Endodermal cell (in vitro differentiated cells): ENCODE measurements at places on chromosomes 7 and 10. TPM values are rescaled to one million over a fixed set of nuclear protein-coding genes. Genes with fewer than 3 reads are reported as not detected.

POT1 gene
- total RNA-seq: 27.4 and 31.2 TPM in 2 replicates

OR2A12 gene
- total RNA-seq: not detected in 2 replicates

NPSR1 gene
- not detected in 3 replicates for total RNA-seq

AKR1C4 gene
- total RNA-seq: not detected in 3 replicates

RET gene
- 0.87 to 2.0 TPM (median 1.2 TPM) in 3 replicates for total RNA-seq

PNLIPRP1 gene
- total RNA-seq: not detected in 3 replicates

PDE6C gene
- not detected in 2 replicates for total RNA-seq

BICC1 gene
- total RNA-seq: 0.23 to 0.34 TPM (median 0.27 TPM) in 3 replicates

- H3K4me3 ChIP-seq: no peak overlapping the region
- no peaks in the 10 kb centered on the region for H3K27me3 ChIP-seq
- no peaks in the 10 kb centered on the region for H3K36me3 ChIP-seq
- no peaks in the 10 kb centered on the region for H3K4me1 ChIP-seq
- DNase-seq: no peak
Observed at GRCh38 chr7:13235436-13235835, 548.0 kb downstream of the ARL4A start.

- H3K27me3 ChIP-seq: no peaks in the 10 kb centered on the region
- no peak overlapping the region for H3K4me3 ChIP-seq
- H3K36me3 ChIP-seq: no peaks in the 10 kb centered on the region
- DNase-seq: no peak
- no peaks in the 10 kb centered on the region for H3K4me1 ChIP-seq
Observed at GRCh38 chr10:88366772-88367171, 216.3 kb downstream of the RNLS start.

GRCh38 chr10:132263866-132264265, 43.9 kb downstream of the STK32C start:
- DNase-seq: no peak
- no peaks in the 10 kb centered on the region for H3K36me3 ChIP-seq
- H3K4me3 ChIP-seq: no peak overlapping the region
- H3K27me3 ChIP-seq: no peaks in the 10 kb centered on the region
- no peaks in the 10 kb centered on the region for H3K4me1 ChIP-seq

GRCh38 chr10:74329873-74330272, 178.9 kb downstream of the ADK start:
- no peak for DNase-seq
- H3K27me3 ChIP-seq: no peaks in the 10 kb centered on the region
- no peak overlapping the region for H3K4me3 ChIP-seq
- H3K36me3 ChIP-seq: peaks cover 14% of the 10 kb centered on the region
- no peak overlapping the region for H3K27ac ChIP-seq

GRCh38 chr10:44913350-44914081, 2.4 kb downstream of the TMEM72 start:
- no peaks in the 10 kb centered on the region for H3K36me3 ChIP-seq
- no peak overlapping the region for H3K27ac ChIP-seq
- H3K27me3 ChIP-seq: no peaks in the 10 kb centered on the region

DNA sequence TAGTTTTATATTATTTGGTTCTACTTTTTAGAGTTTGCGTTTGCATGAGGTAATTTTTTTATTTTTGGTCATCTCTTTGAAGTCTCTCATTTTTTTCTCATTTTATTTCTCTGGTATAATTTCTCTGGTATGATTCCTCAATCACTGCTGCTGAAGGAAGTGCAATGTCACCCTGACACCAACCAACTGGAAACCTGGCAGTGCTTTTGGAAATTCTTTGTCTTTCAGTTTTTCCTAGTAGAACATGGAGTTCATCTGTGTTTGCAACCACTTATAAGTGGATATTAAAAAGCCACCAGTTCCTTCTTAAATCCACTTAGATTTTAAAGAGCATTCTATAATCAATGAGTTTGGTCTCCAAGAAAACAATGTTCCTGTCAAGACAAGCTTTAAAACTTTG, 291.8 kb downstream of the PRKG1 start:
- H3K4me1 ChIP-seq: no peaks in the 10 kb centered on the region
- H3K4me3 ChIP-seq: no peak overlapping the region

GRCh38 chr10:17454161-17455014, at the start of gene ST8SIA6:
Gene ST8SIA6 (minus strand): TSS chr10:17454595. CDS start chr10:17454255, 340 bp downstream.
- H3K36me3 ChIP-seq: no peaks in the 10 kb centered on the region
- H3K27me3 ChIP-seq: peaks cover 28% of the 10 kb centered on the region
- peak; percentile 83 for DNase-seq
- peaks cover 4% of the 10 kb centered on the region for H3K4me1 ChIP-seq
- no peak within 1 kb of the TSS for H3K27ac ChIP-seq

DNA sequence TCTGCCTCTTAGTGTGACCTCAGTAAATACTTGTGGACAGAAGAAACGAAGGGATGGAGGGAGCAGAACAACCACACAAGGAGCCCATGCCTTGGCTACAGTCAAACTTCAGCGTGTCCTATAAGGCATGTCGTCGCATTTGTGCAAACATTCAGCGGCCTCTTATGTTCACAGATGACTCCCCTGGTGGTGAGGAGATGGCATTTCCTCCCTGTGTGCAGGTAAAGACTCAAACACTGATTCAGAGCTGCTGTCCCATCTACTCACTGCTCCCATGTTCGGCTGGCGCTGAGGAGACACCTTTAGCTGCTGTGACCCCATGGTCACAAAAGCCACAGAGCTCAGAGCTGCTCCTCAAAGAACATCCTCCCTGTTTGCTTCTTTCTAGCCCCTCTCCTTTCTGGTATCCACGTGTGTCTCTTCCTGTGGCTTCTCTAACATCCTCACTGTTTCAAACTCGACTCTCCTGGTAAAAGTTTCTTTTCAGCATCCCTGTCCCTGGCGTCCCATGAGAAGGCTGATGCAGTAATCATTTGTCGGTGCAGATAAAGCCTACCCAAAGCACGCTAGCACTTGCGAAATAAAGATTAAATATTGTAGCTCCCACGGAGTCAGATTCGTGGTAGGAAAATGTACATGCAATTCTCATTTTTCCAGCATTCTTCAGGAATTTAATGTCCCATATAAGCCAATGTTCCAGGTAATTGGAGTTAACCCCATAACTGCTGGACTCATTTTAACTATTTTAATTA, 124.9 kb upstream of the NEBL start:
- H3K36me3 ChIP-seq: peaks cover 11% of the 10 kb centered on the region
- H3K4me1 ChIP-seq: no peaks in the 10 kb centered on the region
- H3K27ac ChIP-seq: no peak overlapping the region
- peak; percentile 60 for DNase-seq

GRCh38 chr10:100534726-100535125, 1.0 kb upstream of the HIF1AN start:
- H3K36me3 ChIP-seq: peaks cover 20% of the 10 kb centered on the region
- no peak overlapping the region for H3K27ac ChIP-seq
- H3K27me3 ChIP-seq: no peaks in the 10 kb centered on the region

- H3K4me1 ChIP-seq: no peaks in the 10 kb centered on the region
- no peak for DNase-seq
- no peaks in the 10 kb centered on the region for H3K27me3 ChIP-seq
- H3K4me3 ChIP-seq: no peak overlapping the region
Observed at GRCh38 chr10:109831846-109832245, 91.5 kb downstream of the XPNPEP1 start.

GRCh38 chr10:125144693-125145623, 15.4 kb downstream of the CTBP2 start:
- no peaks in the 10 kb centered on the region for H3K36me3 ChIP-seq
- DNase-seq: peak; percentile 86
- no peaks in the 10 kb centered on the region for H3K27me3 ChIP-seq
- H3K27ac ChIP-seq: no peak overlapping the region

GRCh38 chr10:91335147-91335546, 75.0 kb upstream of the HECTD2 start:
- no peaks in the 10 kb centered on the region for H3K27me3 ChIP-seq
- H3K4me1 ChIP-seq: no peaks in the 10 kb centered on the region
- H3K27ac ChIP-seq: no peak overlapping the region
- DNase-seq: peak; percentile 57
- H3K36me3 ChIP-seq: no peaks in the 10 kb centered on the region

DNA sequence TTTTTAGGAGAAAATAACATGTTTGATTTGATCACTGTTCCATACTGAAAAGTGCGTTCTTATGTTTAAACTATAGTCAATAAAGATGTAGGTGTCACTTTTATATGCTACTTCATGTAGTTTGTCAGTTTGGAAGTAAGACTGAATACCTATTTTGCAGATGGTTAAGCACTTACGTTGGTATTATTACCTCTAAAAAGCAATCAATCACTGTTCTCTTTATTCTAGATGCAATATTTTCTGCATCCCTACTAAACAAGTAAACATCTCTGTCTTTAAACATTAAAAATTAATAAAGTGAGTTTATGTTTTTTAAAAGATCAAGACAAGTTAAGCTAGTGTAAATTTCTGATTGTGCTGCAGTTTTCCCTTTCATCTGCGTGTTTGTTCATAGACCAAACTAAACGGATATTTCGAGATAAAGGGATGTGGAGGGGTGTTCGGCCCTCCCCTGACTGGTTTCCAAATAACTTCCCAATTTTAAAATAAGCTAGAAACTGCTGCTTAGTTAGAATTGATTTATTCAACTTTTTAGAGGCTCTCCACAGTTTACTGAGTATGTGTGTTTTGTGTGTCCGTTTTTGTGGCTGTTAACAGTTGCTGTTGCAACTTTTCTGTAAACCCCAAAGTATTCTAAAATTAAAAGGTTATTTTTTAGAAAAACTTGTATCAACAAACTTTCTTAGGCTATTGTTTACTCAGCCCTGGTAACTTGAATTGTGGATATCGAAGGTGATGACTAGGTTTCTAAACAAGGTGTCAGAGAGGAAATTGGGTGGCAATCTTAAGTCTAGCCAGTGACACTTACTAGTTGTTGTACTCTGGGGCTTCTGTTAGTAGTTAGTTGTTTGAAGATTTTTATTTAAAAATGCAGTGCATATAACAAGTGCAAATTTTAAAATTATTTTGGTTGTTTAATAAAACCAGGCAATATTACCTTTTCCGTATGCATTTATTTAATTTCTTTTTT, 974 bp downstream of the KIF11 start:
- no peaks in the 10 kb centered on the region for H3K27me3 ChIP-seq
- H3K27ac ChIP-seq: no peak overlapping the region
- peak overlapping the region; percentile 90 for H3K4me3 ChIP-seq
- no peak for DNase-seq
- H3K4me1 ChIP-seq: no peaks in the 10 kb centered on the region

DNA sequence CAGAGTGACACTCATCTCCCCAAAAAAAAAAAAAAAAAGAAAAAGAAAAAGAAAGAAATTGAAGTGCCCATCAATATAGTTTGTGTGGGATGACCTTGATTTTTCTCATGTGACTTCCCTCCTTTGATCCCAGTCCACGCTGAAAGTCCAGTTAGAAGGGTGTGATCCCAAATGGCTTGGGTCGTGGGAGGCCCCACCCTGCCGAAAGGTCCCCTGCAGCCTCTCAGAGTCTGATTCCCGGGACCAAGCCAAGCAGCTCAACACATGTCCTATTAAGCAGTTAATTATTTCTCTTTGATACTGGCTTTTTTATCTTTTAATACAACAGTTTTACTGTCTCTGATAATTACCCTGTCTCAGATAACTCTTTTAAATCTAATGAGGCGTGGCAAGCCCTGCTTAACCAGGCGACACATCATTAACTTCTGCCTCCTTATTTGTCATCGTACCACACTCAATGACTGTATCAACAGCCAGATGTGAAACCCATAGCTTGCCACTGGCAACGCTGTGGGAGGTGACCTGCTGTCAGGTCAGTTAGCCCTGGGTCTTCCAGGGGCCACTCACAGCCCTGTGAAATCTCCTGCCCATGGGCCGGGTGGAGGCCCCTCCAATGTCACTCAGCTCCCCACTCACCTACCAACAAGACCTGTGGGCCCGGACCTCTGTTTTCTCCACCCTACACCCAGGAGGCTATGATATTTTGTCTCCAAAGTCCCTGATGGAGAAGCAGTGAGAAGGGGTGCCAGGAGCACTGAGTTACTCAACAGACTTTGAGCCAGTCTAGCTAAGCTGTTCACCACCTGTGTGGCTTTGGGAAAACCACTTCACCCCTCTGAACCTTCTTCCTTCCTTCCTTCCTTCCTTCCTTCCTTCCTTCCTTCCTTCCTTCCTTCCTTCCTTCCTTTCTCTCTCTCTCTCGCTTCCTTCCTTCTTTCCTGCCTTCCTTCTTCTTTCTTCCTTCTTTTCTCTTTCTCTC, 110.0 kb upstream of the SFMBT2 start:
- no peak overlapping the region for H3K27ac ChIP-seq
- no peaks in the 10 kb centered on the region for H3K36me3 ChIP-seq
- peak; percentile 29 for DNase-seq

GRCh38 chr10:73810735-73811465, 498 bp downstream of the NDST2 start:
- H3K4me3 ChIP-seq: peak overlapping the region; percentile 79
- no peaks in the 10 kb centered on the region for H3K4me1 ChIP-seq
- H3K27ac ChIP-seq: no peak overlapping the region
- no peaks in the 10 kb centered on the region for H3K27me3 ChIP-seq

- H3K27me3 ChIP-seq: no peaks in the 10 kb centered on the region
- no peaks in the 10 kb centered on the region for H3K36me3 ChIP-seq
- no peak for DNase-seq
- H3K27ac ChIP-seq: no peak overlapping the region
- H3K4me1 ChIP-seq: no peaks in the 10 kb centered on the region
- H3K4me3 ChIP-seq: no peak overlapping the region
Observed at GRCh38 chr7:130366564-130366963, 13.7 kb upstream of the CPA1 start.

DNA sequence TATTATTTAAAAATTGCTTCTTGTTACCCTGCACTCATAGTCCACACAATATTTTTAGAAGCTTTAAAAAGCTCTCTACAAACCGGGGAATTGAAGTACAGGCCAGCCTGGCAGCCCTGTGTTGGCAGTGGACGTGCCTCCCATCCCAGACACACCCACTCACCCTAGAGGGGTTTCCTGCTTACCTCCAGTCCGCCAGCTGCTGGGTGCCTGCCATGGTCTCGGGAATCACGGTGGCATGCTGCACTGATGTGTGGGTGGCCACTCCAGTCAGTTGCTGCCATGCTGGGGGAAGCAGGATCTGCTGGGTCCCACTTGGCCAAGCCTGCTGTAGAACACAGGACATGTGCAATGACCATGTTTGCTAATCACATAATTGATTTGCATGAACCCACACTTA, 80.4 kb downstream of the CLEC2L start:
- no peaks in the 10 kb centered on the region for H3K4me1 ChIP-seq
- peaks cover 88% of the 10 kb centered on the region for H3K36me3 ChIP-seq
- no peak overlapping the region for H3K27ac ChIP-seq
